ENCODE measurements at places on chromosomes 12 and 14.

DNA sequence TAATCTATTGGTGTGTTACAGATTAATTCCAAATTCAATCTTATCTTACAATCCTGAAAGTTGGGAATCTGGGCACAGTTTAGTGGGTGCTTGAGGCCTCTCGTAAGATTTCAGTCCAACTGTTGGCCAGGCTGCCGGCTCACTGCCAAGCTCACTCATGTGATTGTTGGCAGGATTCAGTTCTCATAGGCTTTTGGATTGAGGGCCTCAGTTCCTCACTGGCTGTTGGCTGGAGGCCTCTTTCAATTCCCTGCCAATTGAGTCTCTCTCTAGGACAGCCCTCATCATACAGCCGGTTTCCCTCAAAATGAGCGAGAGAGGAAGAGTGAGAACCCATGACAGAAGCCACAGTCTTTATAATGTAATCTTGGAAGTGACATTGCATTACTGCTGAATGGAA, 123.5 kb upstream of the FBXO33 start:
- no peak for DNase-seq

GRCh38 chr12:22399464-22400180, 65.1 kb upstream of the ST8SIA1 start:
- DNase-seq, result no peak

GRCh38 chr12:28683366-28683765, 465.7 kb upstream of the FAR2 start:
- no peak for DNase-seq

DNA sequence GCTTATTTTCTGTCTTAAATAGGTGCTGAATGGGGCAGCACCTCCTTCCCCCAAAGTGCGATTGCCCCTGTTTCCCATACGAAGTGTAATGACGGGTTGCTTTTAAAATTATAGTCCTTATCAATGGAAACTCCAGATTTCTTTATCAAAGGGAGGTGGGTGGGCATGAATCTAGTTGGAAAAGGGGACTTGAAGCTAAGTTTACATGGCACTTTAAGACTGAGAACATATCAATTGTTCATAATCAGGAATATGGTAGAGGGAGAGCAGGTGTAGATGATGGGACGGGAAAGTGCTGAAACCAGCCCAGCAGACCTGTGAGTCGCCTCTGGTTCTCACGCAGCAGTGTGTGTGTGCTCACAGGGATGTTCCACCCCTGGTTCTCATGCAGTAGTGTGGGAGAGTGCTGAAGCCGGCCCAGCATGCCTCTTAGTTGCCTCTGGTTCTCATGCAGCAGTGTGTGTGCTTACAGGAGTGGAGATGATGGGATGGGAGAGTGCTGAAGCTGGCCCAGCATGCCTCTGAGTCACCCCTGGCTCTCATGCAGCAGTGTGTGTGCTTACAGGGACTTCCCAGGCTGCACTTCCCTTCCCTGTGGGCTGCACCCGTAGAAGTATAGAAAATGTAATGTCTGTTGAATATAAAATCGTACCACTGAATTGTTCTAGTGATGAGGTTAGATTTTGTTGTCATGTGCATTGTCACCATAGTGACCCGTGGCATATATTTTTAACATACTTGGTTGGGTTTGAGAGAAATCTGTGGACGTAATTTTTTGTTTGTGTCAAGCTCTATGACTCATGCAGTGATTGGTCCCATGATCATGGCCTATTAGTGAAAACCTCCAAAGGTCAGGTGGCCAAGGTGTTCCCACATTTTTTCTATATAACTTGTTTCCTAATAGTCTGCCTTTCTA, 51.6 kb downstream of the GPATCH2L start:
- peak; percentile 29 for DNase-seq

DNA sequence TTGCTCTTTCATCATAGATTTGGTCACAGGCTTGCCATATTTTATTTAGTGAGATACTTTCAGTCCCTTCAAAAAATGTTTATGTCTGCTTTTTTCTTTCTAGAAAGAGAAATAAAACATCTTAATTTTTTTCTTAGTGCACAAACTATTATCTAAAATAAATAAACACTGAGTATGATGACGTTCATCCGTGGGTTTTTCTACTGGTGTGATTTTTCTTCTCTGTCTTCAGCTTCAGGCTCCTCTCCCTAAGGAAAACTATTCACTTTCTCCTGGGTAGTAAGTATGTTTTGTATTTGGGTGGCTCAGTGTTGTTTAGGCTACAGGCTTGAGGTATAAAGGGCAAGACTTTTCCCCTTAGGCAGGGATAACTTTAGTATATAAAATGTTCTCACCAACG, 154.7 kb downstream of the DACT1 start:
- no peak for DNase-seq

DNA sequence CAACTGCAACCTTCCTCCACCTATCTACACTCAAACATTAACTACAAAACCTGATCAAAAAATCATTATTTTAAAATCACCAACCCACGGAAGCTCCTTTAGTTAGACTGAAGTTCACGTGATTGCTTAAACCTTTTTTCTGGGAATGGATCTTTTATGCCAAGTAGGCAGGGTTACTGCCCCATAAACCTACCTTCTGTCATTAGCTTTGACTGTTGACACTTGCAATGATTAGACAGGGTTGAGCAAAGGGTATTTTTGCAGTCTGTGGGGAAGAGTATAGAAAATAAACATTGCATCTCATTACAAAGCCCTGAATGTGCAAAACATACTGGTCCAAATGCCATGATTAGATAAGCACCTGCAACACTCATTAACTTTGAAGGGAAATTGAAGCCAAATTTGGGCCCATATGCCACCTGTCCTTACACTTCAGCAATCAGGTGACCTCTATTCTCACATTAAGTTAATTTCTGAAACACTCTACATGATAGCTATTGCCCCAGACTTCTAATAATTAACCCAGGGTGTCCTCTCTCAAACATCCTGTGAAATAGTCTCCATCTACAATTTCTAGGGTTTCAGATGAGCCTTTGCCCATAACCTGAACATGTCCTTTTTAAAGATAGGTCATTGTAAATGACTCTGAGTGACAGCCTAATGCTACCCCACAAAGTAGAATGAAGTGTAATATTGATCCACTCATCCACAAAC, 156.0 kb upstream of the PLEKHG7 start:
- no peak for DNase-seq

DNA sequence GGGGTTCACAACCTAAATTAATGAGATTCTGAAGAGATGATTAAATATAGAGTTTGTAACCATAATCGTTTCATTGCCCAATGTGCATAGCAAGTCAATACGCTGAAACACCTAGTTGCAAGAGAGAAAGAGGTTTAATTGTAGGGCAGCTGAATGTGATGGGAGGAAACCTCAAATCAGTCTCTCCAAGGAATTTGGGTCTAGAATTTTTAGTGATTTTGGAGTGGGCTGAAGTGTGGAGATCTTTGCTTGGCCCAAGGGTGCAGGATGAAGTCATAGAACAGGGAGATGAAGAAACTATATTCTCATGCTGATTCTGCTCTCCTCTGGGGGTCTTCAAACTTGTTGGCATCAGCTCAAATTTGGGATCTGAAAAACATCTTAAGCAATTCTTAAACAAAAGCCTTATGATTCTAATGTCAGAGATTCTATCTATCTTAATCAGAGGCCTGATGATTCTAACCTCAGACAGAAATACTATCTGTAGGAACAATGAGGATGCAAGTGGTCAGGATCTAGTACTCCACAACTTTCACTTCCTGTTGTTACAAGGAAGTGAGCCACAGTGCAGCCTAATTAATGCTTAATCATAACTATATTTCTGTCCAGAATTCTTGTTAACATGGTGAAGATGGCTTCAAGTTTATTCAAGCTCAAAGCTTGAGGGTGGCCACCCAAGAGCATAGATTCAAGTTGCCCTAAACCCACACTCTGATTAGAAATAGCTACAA, 80.2 kb upstream of the FUT8 start:
- DNase-seq, result no peak

- no peak for DNase-seq
Measured at GRCh38 chr14:103676881-103677675, 38.2 kb downstream of the XRCC3 start.

GRCh38 chr12:131929581-131930456, 743 bp downstream of the PUS1 start:
- no peak for DNase-seq

DNA sequence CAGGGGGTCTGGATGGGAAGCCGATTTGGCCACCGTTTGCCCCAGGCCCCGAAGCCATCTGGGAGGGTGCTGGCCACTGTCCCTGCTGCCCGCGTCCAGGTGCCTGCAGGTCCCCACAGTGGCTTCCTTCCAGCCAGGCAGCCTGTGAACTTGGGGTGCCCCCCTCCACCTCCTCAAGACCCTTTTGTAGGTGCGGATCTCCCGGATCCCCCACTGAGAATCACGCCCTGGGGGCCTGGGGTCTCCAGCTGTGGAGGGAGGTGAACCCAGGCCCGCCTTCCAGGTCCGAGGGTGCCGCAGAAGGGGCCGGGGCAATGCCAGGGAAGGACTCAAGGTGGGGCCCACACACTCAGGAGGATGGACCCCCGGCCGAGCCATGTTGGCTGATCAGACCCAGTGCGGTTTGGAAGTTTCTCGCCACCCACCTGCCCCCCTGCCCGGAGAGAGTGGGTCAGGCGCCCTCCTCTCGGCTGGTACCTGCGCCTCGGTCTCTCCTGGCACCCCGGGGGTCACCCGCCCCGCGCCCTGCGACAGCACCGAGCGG, 1.7 kb downstream of the MMP17 start:
- DNase-seq, result no peak

DNA sequence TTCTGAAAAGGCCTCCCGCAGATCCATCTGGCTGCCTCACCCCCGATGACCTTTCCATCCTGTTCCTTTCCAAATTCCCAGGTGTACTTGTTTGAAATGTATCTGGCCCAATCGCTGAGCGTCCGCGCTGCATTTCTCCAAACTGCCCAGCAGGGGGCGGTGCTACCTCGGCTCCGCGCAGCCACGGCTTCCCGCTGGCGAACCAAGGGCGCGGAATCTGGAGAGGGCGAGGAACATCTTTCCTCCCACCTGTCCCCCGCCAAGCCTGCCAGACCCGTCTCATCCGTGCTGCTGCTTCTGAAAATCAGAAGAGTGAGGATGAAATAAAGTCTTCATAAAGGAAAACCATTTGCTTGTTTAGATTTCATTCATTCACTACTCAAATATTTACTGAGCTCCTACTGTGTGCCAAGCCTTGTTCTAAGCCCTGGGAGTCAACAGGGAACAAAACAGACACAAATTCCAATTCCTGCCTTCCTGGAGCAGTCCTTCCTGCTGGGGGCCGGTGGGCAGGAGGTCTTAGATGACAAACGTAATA, 16.8 kb upstream of the MYL2 start:
- DNase-seq, result peak; percentile 45

- no peak for DNase-seq
Measured at GRCh38 chr12:55172686-55173085, 46.5 kb downstream of the OR9K2 start.

DNA sequence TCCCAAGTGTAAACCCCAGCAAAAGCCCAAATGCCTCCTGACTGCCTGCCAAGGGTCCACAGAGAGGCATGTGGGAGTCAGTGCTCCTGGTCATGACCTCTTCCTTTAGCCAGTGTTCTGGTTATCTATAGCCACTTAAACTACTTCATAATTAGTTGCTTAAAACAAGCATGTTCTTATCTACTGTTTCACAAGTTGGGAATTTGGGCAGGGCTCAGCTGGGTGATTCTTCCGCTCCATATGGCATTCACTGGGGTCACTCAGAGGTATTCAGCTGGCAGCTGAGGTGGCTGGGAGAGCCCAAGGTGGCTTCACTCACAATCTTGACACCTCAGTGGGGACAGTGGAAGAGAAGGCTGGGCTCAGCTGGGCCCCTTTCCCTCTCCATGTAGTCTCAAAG, 184.0 kb upstream of the RGS6 start:
- DNase-seq, result no peak

- DNase-seq, result no peak
Measured at GRCh38 chr14:103820908-103821307, 26.5 kb downstream of the PPP1R13B start.

DNA sequence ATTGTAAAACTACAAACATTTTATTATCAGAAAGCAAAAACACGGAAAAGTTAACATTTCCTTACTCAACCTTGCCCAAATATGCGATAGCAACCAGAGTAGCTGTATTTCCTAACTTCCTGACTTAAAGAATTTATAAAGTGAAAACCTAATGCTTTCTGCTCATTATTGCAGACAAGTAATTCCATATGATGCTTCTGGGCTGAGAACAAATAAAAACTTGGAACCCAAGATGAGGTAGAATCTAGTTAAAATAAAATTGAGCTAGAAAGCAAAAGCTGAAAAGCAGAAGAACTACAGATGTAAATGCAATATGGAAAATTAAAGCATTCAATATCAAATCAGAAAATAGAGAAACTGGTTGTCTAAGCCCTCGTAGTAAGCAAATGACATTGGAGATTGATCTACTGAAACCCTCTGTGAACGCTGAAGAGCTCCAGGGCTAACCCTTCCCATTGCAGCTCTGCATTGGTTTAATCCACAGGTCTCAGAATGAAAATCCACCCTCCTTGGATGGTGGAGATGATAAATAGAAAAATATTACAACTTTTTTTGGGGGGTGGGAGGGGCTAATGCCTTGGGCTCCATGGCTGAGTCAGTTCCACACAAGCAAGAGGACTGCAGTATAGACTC, 40.7 kb downstream of the CORO1C start:
- no peak for DNase-seq

DNA sequence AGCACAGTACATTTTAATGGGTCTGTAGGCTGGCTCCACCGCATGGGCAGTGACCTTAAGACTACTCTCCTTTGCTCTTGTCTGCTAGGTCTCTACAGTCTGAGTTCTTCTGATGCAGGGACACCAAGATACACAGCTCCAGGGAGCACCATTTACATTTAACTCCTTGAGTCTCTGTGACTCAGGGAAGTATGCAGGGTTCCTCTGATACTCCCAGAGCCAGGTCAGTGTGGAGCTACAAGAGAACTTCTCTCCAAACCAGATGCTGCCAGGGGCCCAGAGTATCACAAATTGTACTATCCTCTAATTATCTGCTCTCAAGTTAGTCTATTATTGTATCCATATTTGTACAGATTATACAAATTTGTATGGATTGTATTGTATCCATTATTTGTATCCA, 15.2 kb downstream of the ZFP36L1 start:
- DNase-seq, result no peak

DNA sequence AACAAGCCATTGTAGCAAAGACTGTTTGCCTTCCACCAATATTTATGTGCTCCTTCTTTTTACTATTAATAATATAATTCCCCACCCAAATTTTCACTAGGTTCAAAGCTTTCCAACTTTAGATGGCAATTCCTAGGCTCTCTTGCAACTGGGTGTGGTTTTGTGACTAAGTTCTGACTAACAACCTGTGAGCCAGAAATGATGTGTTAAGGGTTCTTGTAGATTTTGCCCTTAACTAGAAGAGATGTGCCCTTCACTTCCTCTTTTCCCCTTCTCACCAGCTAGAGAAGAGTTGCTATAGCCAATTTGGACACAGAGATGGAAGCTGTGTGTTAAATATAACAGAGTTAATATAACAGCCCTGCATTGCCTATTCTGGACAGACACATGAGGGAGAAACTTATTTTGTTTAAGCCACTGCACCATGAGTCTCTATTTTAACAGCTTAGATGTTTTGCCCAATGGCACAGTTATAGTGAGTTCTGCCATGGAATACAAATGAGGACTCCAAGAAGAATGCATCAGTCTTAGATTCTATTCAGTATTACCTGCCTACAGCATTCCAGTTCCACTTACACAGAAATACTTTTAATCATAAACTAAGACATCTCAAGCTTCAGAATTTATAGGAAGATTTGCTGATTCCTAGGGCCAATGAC, 216.2 kb downstream of the DUSP6 start:
- no peak for DNase-seq

- DNase-seq, result no peak
Measured at GRCh38 chr14:68569970-68570409, 222.9 kb downstream of the ZFP36L1 start.

All from COLO829 (cell line).